Stimulated activated CD4-positive, alpha-beta T cell treated with anti-CD3 and anti-CD28 coated beads, Interleukin-1b, Interleukin-23, amount 100 ng/mL, for 48 hours (primary cell): ENCODE measurements at places on chromosomes 5 and 9.

DNA sequence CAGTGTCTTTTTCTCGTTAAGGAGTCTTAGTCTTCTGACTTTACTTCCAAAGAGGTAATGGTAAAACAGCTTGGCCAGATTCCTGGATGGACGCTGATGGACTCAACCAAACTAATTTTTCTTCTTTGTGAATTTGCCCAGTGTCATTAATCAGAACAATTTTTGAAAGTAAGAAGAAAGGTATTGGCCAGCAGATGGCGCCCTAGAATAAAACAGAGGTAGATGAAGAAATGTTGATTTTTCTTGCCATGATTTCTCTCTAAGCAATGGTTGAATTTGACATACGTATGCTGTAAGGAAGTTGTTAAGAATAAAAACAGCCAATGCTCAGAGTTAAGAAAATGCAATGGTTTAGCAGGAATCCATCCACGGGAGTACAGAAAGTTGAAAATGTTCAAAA is 500.0 kb downstream of the DIRAS2 start:
- peak; percentile 31 for DNase-seq

DNA sequence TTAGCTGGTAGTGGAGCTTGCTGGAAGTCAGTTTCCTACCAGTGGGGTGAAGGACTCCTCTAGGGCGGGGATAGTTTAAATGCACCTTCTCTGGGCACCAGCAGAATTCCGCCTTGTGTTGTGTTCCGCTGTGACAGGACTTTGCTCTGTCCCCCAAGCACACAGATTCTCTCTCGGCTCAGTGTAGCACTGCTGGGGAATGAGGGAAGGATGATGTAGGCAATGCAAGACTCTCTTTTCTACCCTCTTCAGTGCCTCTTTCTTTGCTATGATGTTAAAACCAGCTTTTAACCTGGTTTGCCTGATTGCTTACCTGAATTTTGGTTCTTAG is 155.2 kb upstream of the SH3GL2 start:
- DNase-seq, result no peak

GRCh38 chr5:143228597-143229293 is 174.7 kb downstream of the NR3C1 start:
- peak; percentile 54 for DNase-seq

DNA sequence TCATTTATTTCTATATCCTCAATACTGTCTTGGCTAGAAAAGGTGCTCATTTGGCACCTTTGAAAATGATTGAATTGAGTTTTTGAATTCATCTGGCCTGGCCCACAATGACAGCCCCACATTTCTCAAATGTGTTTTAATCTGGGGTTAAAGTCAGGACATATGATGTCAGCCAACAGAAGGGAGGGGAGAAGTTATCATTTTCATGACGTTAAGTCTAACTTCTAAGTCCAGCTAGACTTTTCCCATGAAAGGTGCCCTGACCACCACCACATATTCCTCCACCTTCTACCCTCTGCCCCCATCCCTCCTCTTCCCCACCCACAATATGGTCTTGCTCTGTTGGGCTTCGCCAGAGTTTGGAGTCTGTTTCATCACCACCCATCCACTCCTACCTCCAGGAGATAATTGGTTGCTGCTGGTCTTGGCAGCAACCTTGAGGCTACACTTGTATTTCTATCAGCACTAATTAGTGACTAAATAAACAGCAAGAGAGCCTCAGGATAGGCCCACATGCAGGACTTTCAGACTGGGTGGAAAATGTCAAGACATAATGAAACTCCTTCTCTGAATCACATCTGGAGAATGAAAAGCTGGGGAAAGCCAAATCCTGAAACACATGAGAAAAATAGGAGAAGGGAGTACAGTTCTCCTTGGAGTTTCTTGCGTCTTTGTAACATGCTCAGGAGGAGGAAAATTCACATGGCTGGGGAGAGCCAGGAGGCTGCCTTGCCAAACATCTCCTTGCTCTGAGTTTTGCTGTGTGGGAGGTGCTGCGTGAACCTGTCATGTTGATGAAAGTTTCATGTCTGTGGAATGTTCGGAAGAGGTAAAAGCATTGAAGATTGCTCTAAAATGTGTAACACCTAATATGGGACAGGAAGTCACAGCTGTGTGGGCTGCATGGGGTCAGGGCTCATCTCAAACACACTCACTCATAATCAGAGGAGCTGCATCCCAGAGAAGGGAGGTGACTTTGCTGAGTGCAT is 544.7 kb upstream of the KLF4 start:
- no peak for DNase-seq

- DNase-seq, result no peak
Observed at GRCh38 chr9:34647084-34647403, 569 bp downstream of the GALT start.

DNA sequence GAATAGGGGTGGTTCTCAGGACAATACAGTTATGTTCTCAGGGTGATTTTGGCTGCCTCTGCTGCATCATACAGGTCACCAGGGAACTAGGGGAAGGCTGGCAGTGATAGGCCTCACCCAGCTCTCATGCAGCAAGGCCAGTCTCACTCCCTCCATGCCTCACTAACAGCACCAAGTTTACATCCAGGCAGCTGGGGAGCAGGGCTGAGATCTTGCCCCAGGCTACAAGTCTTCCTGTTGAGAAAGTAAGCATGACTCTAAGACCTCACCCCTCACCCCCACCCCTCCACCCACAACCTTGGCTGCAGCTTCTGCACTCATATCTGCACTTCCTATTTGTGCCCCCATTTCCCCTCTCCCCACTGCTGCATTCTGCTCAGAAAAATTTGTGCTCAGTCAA is 481.2 kb downstream of the ACTL7B start:
- no peak for DNase-seq

DNA sequence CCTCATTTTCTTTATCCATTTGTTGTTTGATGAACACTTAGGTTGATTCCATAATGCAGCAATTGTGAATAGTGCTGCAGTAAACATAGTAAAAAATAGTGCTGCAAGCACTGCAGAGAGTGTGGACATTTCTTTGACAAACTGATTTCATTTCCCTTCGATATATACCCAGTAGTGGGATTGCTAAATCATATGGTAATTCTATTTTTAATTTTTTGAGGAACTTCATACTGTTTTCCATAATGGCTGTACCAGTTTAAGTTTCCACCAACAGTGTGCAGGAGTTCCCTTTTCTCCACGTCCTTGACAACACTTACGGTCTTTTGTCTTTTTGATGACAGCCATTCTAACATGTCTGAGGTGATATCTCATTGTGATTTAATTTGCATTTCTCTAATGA is 138.2 kb upstream of the PLPPR1 start:
- no peak for DNase-seq

DNA sequence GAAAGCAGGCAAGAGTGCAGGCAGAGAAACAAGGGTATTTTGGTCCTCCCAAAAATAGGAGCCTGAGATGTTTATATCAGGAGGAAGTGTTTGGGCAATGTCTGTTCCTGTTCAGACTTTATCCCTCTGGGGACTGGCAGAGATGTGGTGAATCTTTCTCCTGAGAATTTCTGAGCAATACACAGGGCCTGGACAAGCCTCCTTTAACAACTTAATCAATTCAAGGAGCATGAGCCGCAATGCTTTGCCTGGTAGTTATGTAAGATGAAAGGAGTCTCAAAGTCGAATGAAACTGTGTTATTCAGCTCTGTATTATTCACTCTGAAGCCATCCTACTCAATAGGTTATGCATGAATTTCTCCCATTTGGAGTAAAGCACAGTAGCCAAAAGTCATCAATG is 365.6 kb downstream of the MAN2A1 start:
- DNase-seq, result no peak

GRCh38 chr5:136075466-136075891 is 46.7 kb downstream of the TGFBI start:
- DNase-seq, result no peak

- no peak for DNase-seq
Observed at GRCh38 chr5:130975299-130975698, 189.8 kb downstream of the HINT1 start.

GRCh38 chr5:181181650-181182565 is 23.1 kb downstream of the TRIM7 start:
- peak; percentile 57 for DNase-seq

- DNase-seq, result no peak
Observed at GRCh38 chr5:151030379-151030778, 10.0 kb downstream of the GPX3 start.

DNA sequence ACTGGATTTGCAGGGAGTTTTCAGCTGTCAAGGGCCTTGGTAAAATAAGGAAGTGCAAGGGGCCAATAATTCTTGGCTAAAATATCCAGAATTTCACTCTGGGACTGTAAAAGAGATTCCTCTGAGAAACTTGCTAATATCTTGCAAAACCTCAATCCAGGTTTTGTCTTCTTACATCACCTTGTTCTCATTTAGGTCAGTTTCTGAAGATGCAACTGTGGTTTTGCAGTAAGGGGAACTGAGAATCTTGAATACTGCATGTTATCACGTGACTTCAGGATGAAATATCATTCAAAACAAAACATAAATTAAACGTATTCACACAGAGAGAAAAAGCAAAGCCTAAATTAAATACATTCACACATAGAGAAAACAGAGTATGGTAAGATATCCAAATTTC is 35.0 kb upstream of the RIC1 start:
- DNase-seq, result no peak

GRCh38 chr5:54390015-54390414 is 65.5 kb upstream of the HSPB3 start:
- DNase-seq, result no peak

- DNase-seq, result no peak
Observed at GRCh38 chr5:131996210-131997025, 15.0 kb downstream of the ACSL6 start.

DNA sequence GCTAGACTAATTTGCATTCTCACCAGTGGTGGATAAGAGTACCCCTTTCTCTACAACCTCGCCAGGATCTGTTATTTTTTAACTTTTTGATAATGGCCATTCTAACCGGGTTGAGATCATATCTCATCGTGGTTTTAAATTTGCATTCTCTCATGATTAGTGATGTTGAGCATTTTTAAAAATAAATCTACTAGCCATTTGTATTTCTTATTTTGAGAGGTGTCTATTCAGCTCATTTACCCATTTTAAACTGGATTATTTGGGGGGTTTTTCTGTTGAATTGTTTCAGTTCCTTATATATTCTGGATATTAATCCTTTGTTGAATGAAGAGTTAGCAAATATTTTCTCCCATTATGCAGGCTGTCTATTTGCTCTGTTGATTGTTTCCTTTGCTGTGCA is 139.6 kb downstream of the ARSB start:
- no peak for DNase-seq

DNA sequence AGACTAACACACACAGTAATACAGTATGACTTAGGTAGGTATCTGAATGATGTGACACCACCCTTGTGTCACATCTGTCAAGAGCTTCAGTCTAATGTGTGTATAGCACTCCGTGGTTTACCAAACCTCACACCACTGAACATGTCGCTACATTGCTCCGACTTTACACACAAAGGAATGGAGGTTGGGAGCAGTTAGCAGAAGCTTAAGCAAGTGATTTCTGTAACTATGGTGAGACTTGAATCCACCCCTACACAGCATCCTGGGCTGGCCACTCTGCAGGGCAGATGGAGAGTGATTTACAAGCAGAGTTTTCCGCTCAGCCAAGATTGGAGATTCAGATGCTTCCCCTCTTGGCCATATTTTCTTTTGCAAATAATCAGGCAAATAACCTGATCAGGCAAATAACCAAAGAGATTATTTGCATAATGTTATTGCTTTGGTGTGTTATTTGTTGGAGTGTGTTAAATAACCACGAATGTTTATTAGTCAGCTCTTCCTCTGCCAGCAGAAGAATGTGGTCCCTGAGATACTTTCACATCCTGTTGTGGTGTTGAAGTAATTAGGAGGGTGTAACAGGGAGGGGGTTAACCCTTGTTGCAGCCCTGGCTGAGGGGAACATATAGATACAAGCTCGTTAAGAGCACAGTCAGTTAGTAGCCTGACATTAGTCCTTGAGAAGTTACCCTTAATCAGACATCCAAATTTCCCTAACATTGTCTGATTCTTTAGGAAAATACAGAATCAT is 92.8 kb downstream of the SNX18 start:
- peak; percentile 4 for DNase-seq

- DNase-seq, result no peak
Observed at GRCh38 chr5:71482132-71482531, 26.7 kb downstream of the BDP1 start.

GRCh38 chr9:98356326-98356725 is 100.9 kb upstream of the TBC1D2 start:
- no peak for DNase-seq

- DNase-seq, result no peak
Observed at GRCh38 chr5:146726891-146727290, 151.7 kb downstream of the PPP2R2B start.

- DNase-seq, result peak; percentile 21
Observed at GRCh38 chr5:57442080-57442839, 40.4 kb downstream of the ACTBL2 start.

GRCh38 chr5:5544094-5544663 is 121.7 kb downstream of the ICE1 start:
- DNase-seq, result no peak
